ENCODE measurements at places on chromosomes 5 and 9.

- no peak overlapping the region for H3K27ac ChIP-seq
- no peaks in the 10 kb centered on the region for H3K27me3 ChIP-seq
- DNase-seq, result no peak
- no peak overlapping the region for H3K4me3 ChIP-seq
- H3K4me1 ChIP-seq, result no peaks in the 10 kb centered on the region
Observed at GRCh38 chr5:40521108-40521785, 158.5 kb upstream of the PTGER4 start.

- DNase-seq, result no peak
- peaks cover 8% of the 10 kb centered on the region for H3K4me1 ChIP-seq
- no peak overlapping the region for H3K27ac ChIP-seq
- no peak overlapping the region for H3K4me3 ChIP-seq
Observed at GRCh38 chr5:138719811-138720210, 33.4 kb upstream of the CTNNA1 start.

- DNase-seq, result no peak
- no peaks in the 10 kb centered on the region for H3K27me3 ChIP-seq
- peak overlapping the region; percentile 12 for H3K27ac ChIP-seq
- no peaks in the 10 kb centered on the region for H3K4me1 ChIP-seq
- no peaks in the 10 kb centered on the region for H3K36me3 ChIP-seq
Observed at GRCh38 chr5:96968074-96968473, 32.2 kb downstream of the LNPEP start.

GRCh38 chr9:36401164-36401740 lies 1.2 kb upstream of the RNF38 start:
- H3K36me3 ChIP-seq, result no peaks in the 10 kb centered on the region
- peak overlapping the region; percentile 97 for H3K27ac ChIP-seq
- H3K4me1 ChIP-seq, result peaks cover 21% of the 10 kb centered on the region
- DNase-seq, result no peak

DNA sequence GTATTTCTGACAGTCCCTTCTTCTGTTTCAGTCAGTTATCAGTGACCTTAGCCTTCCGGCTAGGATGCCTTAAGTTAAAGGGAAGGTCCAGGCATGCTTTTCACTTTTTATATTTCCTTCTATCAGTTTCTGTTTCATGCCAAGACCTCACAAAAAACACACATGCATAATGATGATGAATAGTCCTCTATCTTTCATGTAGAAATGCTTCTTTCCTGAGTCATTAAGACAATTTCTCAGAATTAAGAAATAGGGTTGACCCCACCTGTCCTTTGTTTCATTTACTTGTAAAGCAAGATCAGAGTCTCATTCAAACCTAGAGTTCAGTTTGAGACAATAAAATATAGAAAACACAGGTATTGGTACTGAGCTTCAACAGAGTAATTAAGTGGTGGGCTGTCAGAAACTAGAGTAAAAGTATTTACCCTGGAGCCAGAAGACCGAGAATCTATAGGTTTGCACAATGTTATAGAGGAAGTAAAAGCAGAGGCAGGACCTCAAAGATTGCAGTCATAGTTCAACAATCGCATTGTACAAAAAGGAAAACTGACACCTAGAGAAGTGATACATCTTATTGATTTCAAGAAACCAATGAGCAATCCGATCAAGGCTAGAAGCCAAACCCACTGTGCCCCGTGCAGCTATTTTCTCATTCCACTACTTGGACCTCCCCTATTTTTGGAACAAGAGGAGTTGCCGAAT lies 118.7 kb upstream of the PUM3 start:
- H3K4me3 ChIP-seq, result no peak overlapping the region
- no peaks in the 10 kb centered on the region for H3K36me3 ChIP-seq
- no peak for DNase-seq

- H3K27ac ChIP-seq, result no peak overlapping the region
- no peak for DNase-seq
- H3K36me3 ChIP-seq, result no peaks in the 10 kb centered on the region
- H3K27me3 ChIP-seq, result no peaks in the 10 kb centered on the region
- no peaks in the 10 kb centered on the region for H3K4me1 ChIP-seq
Observed at GRCh38 chr5:94196953-94197352, 421.5 kb downstream of the KIAA0825 start.

GRCh38 chr9:110189559-110190320 lies 18.2 kb downstream of the C9orf152 start:
- no peaks in the 10 kb centered on the region for H3K4me1 ChIP-seq
- H3K27me3 ChIP-seq, result no peaks in the 10 kb centered on the region
- DNase-seq, result no peak
- no peaks in the 10 kb centered on the region for H3K36me3 ChIP-seq

GRCh38 chr5:76790632-76791290 lies 28.1 kb upstream of the F2RL1 start:
- DNase-seq, result no peak
- H3K27me3 ChIP-seq, result no peaks in the 10 kb centered on the region
- no peaks in the 10 kb centered on the region for H3K4me1 ChIP-seq
- H3K27ac ChIP-seq, result peak overlapping the region; percentile 75
- no peaks in the 10 kb centered on the region for H3K36me3 ChIP-seq
- H3K4me3 ChIP-seq, result no peak overlapping the region

- no peak overlapping the region for H3K4me3 ChIP-seq
- no peak for DNase-seq
- no peaks in the 10 kb centered on the region for H3K4me1 ChIP-seq
- no peaks in the 10 kb centered on the region for H3K36me3 ChIP-seq
- no peak overlapping the region for H3K27ac ChIP-seq
Observed at GRCh38 chr5:172943283-172943841, 15.9 kb upstream of the RPL26L1 start.

GRCh38 chr9:134384811-134385479 lies 58.7 kb downstream of the RXRA start:
- peaks cover 39% of the 10 kb centered on the region for H3K4me1 ChIP-seq
- no peaks in the 10 kb centered on the region for H3K27me3 ChIP-seq
- DNase-seq, result no peak
- no peak overlapping the region for H3K27ac ChIP-seq

DNA sequence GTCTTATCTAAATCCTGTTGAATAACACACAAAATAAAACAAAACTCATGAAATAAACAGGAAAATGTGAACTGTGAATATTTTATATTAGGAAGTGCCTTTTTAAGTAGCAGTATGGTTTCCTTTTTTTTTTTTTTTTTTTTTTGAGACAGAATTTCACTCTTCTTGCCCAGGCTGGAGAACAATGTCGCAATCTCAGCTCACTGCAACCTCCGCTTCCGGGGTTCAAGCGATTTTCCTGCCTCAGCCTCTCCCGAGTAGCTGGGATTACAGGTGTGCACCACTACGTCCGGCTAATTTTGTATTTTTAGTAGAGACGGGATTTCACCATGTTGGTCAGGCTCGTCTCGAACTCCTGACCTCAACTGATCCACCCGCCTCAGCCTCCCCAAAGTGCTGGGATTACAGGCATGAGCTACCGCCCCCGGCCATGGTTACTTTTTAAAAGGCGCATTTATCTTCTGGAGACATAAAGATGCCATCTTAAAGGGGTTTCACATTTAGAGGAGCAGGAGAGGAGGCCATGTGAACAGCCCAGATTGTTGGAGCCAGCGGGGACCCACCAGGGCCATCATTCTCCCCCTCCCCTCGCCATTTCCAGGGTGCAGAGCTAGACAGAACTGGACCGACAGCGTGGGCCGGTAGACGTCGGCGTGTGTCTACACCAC lies 64.1 kb downstream of the ROR2 start:
- peak overlapping the region; percentile 30 for H3K4me3 ChIP-seq
- H3K27ac ChIP-seq, result peak overlapping the region; percentile 76
- H3K36me3 ChIP-seq, result no peaks in the 10 kb centered on the region
- H3K27me3 ChIP-seq, result no peaks in the 10 kb centered on the region

DNA sequence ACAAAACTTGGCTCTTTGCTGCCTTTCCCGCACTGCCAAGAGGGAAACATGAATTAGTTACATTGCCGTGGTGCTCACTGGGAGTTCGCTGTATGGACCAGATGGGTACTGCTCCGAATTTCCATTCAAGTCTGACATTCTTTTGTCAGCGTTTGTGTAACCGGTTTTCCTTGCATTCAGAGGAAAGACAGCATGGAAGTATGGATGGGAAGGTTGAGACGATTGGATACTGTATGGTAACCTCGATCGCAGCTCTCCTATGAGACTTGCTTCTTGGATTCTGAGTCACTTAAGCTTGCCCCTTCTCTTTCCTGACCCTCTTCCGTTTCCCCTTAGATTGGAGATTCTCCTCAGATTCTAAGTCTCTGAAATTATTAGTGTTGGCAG lies 625 bp upstream of the UBLCP1 start:
- H3K36me3 ChIP-seq, result no peaks in the 10 kb centered on the region
- H3K4me3 ChIP-seq, result peak overlapping the region; percentile 98
- no peaks in the 10 kb centered on the region for H3K4me1 ChIP-seq
- no peaks in the 10 kb centered on the region for H3K27me3 ChIP-seq
- DNase-seq, result no peak

DNA sequence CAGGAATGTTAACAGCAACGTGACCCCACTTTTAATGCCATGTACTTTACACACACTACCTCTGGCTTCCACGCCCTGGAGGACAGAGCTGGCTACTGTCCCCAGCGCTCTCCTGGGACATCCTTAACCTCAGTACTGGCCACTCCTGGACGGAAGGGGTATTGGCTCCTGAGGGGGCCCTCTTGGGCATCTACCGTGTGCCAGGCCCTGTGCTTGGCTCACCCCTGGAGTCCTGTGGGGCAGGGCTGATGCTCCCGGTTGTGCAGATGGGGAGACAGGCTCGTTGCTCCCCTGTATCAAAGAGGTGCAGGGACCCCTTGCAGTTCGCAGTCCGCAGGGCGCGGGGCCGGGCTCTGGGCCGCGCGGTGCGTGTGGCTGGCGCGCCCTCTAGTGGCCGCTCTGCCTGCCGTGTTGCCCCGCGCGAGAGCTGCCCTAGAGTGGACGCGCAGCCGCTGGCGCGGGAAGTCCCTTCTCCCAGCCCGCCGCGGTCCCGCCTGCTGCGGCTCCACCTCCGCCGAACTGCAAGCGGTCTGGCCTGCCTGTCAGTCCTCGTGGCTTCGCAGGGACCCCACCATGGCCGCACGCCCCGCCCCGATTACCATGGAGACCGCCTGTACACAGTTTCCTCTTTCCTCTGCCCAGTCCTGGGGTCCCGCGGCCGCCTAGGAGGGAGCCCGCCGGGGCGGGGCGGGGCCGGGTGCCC lies at the start of gene WDR38:
WDR38 (plus strand) TSS at position 632 of the 703 bp plus-strand sequence. CDS start 72 bp downstream, outside the sequence.
- peak within 1 kb of the TSS; percentile 22 for H3K27ac ChIP-seq
- H3K4me3 ChIP-seq, result peak within 1 kb of the TSS; percentile 66
- no peaks in the 10 kb centered on the region for H3K27me3 ChIP-seq
- DNase-seq, result peak; percentile 69
- peaks cover 7% of the 10 kb centered on the region for H3K4me1 ChIP-seq

GRCh38 chr5:35197351-35197750 lies 32.9 kb downstream of the PRLR start:
- H3K27ac ChIP-seq, result no peak overlapping the region
- DNase-seq, result no peak
- no peaks in the 10 kb centered on the region for H3K4me1 ChIP-seq
- no peak overlapping the region for H3K4me3 ChIP-seq

DNA sequence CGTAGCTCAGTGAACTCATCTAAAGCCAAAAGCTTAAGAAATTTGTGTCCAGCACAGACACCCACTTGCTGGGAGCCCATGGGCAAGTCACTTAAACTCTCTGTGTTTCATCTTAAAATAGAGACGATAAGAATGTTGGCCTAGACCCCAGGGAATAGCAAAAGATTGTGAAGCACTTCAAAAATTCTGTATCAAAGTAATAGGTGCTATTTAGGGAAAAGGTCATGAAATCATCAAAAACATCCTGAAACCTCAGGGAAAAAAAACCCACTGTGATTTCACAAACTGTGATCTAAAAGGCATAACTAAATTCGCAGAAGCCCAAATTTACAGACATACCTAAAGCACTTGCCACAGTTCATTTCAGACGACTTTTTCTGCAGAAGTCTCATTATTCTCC lies 278.3 kb downstream of the NR2F1-AS1 start:
- no peaks in the 10 kb centered on the region for H3K4me1 ChIP-seq
- H3K36me3 ChIP-seq, result no peaks in the 10 kb centered on the region
- no peak for DNase-seq
- H3K27ac ChIP-seq, result no peak overlapping the region

- no peaks in the 10 kb centered on the region for H3K36me3 ChIP-seq
- H3K27me3 ChIP-seq, result no peaks in the 10 kb centered on the region
- no peaks in the 10 kb centered on the region for H3K4me1 ChIP-seq
- H3K27ac ChIP-seq, result peak overlapping the region; percentile 48
- H3K4me3 ChIP-seq, result no peak overlapping the region
- no peak for DNase-seq
Observed at GRCh38 chr5:78755822-78756429, 107.4 kb upstream of the LHFPL2 start.

- H3K27me3 ChIP-seq, result no peaks in the 10 kb centered on the region
- no peak overlapping the region for H3K4me3 ChIP-seq
- DNase-seq, result no peak
- no peaks in the 10 kb centered on the region for H3K4me1 ChIP-seq
Observed at GRCh38 chr5:151430731-151431130, 16.7 kb upstream of the SLC36A1 start.

GRCh38 chr9:69188975-69189374 lies 14.9 kb downstream of the TJP2 start:
- H3K27me3 ChIP-seq, result no peaks in the 10 kb centered on the region
- H3K4me1 ChIP-seq, result no peaks in the 10 kb centered on the region
- no peaks in the 10 kb centered on the region for H3K36me3 ChIP-seq
- no peak overlapping the region for H3K27ac ChIP-seq
- H3K4me3 ChIP-seq, result no peak overlapping the region
- no peak for DNase-seq

GRCh38 chr5:139222346-139222745 lies 24.2 kb upstream of the SIL1 start:
- H3K27ac ChIP-seq, result no peak overlapping the region
- DNase-seq, result no peak
- H3K27me3 ChIP-seq, result no peaks in the 10 kb centered on the region
- H3K4me3 ChIP-seq, result no peak overlapping the region
- H3K4me1 ChIP-seq, result no peaks in the 10 kb centered on the region

GRCh38 chr5:125401724-125402622 lies 655.5 kb upstream of the ZNF608 start:
- H3K4me1 ChIP-seq, result no peaks in the 10 kb centered on the region
- no peaks in the 10 kb centered on the region for H3K27me3 ChIP-seq
- H3K36me3 ChIP-seq, result no peaks in the 10 kb centered on the region
- no peak overlapping the region for H3K4me3 ChIP-seq
- no peak overlapping the region for H3K27ac ChIP-seq
- no peak for DNase-seq

GRCh38 chr9:123929177-123929869 lies 603 bp downstream of the DENND1A start:
- no peaks in the 10 kb centered on the region for H3K27me3 ChIP-seq
- no peak for DNase-seq
- H3K4me1 ChIP-seq, result no peaks in the 10 kb centered on the region
- peak overlapping the region; percentile 93 for H3K4me3 ChIP-seq
- H3K36me3 ChIP-seq, result no peaks in the 10 kb centered on the region

- H3K36me3 ChIP-seq, result no peaks in the 10 kb centered on the region
- no peak for DNase-seq
- no peaks in the 10 kb centered on the region for H3K27me3 ChIP-seq
- H3K4me1 ChIP-seq, result no peaks in the 10 kb centered on the region
- no peak overlapping the region for H3K27ac ChIP-seq
Observed at GRCh38 chr9:5186416-5187169, 1.2 kb upstream of the INSL6 start.

GRCh38 chr5:114118511-114118910 lies 243.4 kb upstream of the KCNN2 start:
- DNase-seq, result no peak
- no peak overlapping the region for H3K4me3 ChIP-seq
- H3K36me3 ChIP-seq, result no peaks in the 10 kb centered on the region
- H3K27ac ChIP-seq, result no peak overlapping the region
- H3K27me3 ChIP-seq, result no peaks in the 10 kb centered on the region

- H3K27ac ChIP-seq, result no peak overlapping the region
- no peaks in the 10 kb centered on the region for H3K27me3 ChIP-seq
- H3K4me3 ChIP-seq, result no peak overlapping the region
Observed at GRCh38 chr5:165232509-165233028, 1727.2 kb downstream of the MAT2B start.

Data from breast epithelium (tissue), 4 donors.